Vagina (tissue), 2 donors: ENCODE measurements at places on chromosomes 2 and 18.

DNA sequence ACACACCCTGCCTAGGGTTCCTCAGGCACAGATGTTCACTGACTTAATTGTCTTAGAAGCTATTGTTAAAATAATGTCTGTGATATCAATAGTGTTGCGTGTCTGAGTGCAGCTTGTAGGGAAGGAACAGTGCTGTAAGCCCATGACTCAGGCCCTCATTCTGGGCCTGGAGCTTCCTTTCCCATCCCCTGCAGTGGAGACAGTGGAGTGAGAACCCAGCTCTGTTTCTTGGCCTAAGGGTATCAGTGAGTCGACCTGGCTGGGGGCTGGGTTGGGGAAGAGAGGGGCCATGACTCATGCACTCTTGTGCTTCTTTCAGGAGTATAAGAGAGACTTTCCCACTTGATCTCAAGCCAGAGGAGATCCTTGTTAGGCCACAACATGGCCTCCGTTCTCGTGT is 106.8 kb downstream of the HRH4 start:
- DNase-seq: no peak

GRCh38 chr18:49744376-49745008 is 68.8 kb downstream of the ACAA2 start:
- no peak for DNase-seq

GRCh38 chr2:80715433-80715832 is 410.9 kb upstream of the LRRTM1 start:
- DNase-seq: no peak

- no peak for DNase-seq
Observed at GRCh38 chr2:12299431-12299830, 417.3 kb upstream of the TRIB2 start.

- no peak for DNase-seq
Observed at GRCh38 chr2:88739985-88740600, 48.6 kb downstream of the RPIA start.

GRCh38 chr2:112712903-112713584 is 7.8 kb upstream of the NT5DC4 start:
- DNase-seq: no peak

- no peak for DNase-seq
Observed at GRCh38 chr2:152420936-152421335, 86.0 kb downstream of the FMNL2 start.

DNA sequence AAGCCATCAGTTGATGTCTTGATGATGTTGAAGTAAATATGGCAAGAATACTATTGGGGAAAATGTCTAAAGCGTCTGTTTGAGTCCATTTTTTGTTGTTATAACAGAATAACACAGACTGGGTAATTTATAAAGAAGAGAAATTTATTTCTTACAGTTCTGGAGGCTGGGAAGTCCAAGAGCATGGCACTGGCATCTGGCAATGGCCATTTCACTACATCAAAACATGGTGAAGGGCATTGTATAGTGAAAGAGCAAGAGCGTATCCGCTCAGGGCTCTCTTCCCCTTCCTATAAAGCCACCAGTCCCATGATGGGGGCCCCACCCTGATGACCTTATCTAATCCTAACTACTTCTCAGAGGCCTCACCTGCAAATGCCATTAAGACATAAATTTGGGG is 29.6 kb upstream of the MRPL19 start:
- no peak for DNase-seq

DNA sequence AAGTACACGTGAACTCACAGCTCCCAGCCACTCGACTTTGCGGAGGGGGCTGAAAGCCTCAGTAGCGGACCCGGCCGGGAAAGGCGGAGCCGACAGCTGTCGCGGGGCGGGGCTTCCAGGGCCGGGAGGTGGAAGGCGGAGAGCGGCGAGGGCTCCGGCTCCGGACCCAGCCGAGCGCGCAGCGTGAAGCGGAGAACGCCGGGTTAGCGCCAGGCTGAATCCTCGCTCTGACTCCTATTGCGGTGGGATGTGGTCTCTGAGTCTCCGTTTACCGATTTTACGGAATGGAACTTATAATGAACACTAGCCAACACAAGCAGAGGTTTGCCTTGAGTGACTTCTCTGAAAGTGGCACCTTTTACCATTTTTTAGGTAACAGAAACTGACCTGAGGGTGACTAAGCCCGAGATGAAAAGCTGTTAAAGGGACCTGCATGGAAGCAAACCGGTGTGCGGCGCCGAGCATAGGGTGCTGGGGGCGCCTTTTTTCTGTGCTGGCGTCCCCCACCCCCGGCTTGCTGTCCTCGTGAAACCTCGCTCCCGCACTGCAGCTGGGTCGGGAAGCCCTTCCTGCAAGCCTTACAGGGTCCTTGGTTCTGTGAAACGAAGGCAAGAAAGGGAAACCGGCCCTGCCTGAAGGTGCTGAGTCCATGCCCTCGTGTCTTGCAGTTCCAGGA is 72.9 kb downstream of the EN1 start:
- peak; percentile 62 for DNase-seq

- DNase-seq: no peak
Observed at GRCh38 chr2:186518291-186518690, 32.2 kb downstream of the ZC3H15 start.

DNA sequence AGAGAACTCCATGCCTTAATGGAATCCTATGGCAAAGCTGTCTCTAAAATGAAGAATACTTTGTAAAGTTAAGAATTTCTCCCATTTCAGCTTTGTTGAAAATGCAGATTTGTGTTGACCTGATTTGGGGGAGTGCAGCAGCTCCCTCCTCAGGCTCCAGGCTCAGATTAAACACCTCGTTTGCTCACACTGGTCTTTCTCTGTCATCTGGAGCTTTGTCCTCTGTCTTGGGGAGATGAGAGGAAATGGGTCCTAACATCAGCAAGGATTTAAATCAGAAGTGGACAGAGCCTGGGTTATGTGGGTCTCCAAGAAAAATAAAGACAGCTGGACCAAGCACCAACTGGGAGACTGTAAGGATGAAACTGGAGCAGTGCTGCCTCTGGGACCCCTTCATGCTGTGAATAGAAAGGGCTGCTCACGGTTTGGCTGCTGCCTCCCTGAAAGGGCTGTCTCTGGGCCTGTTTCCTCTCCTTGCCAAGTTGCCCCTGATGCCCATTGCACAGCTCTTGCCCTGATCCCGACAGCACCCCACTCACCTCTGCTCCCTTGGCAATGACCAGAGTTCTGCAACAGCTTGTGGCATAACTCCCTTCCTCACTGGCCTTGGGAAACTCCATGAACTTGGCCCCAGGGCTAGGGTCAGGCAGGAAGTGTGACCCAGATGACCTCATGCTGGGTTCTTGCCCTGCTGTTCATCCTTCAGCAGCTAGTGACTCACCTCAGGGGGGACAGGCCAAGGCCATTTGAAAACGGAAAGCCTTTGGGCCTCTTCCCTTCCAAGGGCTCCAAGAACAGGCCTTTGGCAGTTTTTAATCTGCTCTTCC is 197.2 kb downstream of the CYP26B1 start:
- DNase-seq: peak; percentile 90

- DNase-seq: no peak
Observed at GRCh38 chr18:34805103-34805877, 95.2 kb downstream of the DTNA start.

- no peak for DNase-seq
Observed at GRCh38 chr18:68406761-68407160, 308.1 kb downstream of the TMX3 start.

DNA sequence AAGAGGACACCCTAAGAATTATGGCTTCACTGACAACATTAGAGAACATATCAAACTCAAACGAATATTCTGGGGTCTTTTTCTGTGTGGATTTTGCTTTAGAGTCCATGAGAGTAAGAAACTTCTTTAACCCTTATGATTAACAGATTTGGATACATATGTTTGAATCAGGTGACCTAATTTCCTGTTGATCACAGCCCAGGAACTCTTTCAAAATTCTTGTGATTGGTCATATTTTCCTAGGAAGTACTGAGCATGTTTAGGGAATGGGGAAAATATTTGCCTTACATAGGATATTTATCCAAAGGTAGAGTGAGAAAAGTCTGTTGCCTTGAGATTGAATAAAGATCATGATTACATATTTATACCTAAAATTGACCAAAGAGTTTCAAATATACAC is 160.0 kb downstream of the KCNH7 start:
- no peak for DNase-seq

- DNase-seq: no peak
Observed at GRCh38 chr2:181895818-181896217, 4.3 kb downstream of the ITPRID2 start.

- DNase-seq: no peak
Observed at GRCh38 chr2:218345491-218346236, 11.0 kb upstream of the CATIP start.
